Sciatic nerve (tissue), 2 donors: ENCODE measurements at places on chromosomes 16 and 17. TPM values are rescaled to one million over a fixed set of nuclear protein-coding genes. Genes with fewer than 3 reads are reported as not detected.

DNA sequence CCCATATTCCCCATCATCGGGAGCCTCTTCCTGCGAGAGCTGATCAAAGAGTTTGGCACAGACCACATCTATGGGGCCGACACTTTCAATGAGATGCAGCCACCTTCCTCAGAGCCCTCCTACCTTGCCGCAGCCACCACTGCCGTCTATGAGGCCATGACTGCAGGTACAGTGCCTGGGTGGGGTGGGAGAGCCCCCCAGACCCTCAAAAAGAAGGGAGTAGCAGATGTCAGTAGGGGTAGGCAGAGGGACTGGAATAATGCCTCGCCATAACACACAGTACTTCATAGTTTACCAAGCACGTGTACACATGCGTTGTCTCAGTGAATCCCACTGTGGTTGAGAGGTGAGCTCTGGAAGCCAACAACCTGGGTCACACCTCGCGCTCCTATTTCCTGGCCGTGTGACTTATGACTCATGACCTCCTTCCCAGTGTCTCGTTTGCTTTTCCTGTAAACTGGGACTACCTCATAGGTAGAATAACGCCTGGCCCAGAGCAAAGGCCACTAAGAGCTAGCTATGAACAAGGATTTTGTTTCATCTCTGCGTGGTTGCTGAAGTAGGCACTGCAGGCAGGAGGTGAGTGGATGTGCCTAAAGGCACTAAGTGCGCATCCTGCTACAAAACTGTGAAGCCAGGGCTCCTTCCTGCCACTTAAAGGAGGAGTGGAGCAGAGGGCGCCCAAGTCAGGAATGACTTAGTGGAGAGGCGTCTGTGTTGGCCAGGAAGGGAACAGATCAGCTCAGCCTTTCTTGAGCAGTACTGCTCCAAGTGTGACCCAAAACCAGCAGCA is 5.2 kb downstream of the NAGLU start:
- DNase-seq = no peak

- no peak for DNase-seq
These were observed 73.0 kb downstream of the ABCC6 start for GRCh38 chr16:16150117-16150877.

DNA sequence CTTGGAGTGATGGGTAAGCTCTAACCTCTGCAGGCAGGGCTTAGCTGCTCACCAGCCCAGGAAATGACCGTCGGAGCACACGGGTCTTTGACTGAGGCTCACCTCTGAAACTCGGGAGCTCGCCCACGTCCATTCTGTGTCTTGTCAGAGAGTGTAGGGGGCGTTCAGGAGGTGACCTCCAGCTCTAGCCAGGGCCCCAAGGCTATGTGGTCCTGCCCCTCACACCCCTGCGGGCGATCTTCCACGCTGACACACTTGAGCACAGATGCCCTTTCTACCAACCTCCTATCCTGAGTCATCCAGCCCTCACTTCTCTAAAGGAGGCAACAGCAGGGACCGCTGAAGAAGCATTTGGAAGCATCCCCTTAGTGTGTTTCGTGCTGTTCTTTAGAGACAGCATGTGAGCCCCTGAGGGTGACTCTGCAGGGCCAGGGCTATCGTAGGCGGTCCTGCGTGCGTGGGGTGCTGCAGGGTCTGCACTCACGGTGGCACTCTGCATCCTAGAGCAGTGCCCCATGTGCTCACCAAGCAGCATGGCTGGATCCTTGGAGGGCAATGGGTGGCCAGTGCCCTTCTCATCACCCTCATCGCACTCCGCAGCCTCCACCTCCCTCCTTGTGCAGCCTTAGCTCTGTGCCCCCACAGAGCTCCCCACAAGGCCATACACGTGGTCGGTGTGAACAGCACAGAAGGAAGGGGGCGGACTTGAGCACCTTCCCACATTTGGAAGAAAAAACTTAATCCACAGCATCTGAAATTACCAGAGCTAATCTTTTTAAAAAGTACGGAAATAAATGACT is 33.8 kb downstream of the SLC47A1 start:
- DNase-seq = no peak

Gene RNF157
- 15.8 TPM for total RNA-seq

Gene CMTM1
- 6.2 TPM for total RNA-seq

Gene KRT27
- total RNA-seq = 1.2 TPM
